ENCODE measurements at places on chromosomes 3 and 15.

GRCh38 chr3:180871901-180872300, 40.6 kb upstream of the FXR1 start:
- DNase-seq = no peak

GRCh38 chr15:78540141-78540870, at the start of gene PSMA4:
Gene PSMA4, plus strand, starts transcription at chr15:78540444. Its CDS starts 1,484 bp downstream, at chr15:78541928.
- DNase-seq = peak; percentile 93

DNA sequence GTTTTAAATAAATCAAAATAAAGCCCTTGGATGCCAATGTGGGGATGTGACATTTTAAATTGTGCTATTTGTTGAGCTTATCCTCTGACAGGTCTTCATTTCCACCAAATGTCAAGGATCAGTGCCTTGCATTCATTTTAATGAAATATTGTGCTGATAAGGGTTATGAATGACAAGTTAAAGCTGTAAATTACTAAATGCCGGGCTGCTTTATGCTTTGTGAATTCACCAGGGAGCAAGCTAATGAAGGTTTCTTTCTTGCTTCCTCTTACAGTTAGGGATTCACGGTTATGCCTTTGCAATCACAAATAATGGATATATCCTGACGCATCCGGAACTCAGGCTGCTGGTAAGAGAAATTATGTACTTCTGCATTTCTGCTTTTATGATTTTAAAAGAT, 81.7 kb downstream of the LRTM1 start:
- no peak for DNase-seq

GRCh38 chr3:40920041-40920440, 279.3 kb upstream of the CTNNB1 start:
- DNase-seq = no peak

DNA sequence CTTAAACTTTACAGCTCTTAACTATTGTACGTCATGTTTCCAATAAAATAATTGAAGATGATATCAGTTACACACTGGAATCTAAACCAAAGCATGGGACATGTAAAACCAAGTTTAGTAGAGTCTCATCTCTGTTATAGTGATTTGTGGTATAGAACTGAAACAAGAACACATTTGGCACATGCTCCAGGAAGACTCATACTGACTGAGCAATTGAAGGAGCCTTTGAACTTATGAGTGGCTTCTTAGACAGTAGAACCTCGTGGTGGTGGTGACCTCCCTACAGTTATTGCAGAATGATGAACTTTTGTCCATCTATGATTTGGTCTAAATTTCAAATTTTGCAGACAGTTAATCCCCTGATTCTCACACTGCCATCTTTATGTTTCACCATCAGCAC, 729.7 kb downstream of the ROBO1 start:
- no peak for DNase-seq

DNA sequence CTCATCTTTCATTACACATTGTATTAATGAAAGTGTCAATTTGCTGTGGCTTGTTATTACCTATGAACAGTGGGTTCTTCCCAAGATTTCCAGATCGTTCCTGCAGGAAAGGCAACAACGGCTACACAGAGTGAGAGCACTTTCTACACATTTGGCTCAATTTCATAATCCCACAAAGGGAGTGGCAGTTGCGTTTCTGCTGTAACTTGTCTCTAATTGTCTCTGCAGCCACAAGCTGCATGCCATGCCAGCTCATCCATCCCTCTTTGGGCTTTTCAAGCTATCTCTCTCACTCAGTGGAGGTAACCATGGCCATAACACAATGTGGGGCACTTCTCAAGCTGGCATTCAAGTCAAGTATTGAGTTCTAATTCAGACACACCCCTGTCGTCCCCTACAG, 27.7 kb upstream of the CPNE4 start:
- no peak for DNase-seq

- no peak for DNase-seq
These were observed 730.2 kb downstream of the TUSC7 start for GRCh38 chr3:117439812-117440211.

- DNase-seq = no peak
These were observed 17.6 kb downstream of the ASB14 start for GRCh38 chr3:57274845-57275244.

DNA sequence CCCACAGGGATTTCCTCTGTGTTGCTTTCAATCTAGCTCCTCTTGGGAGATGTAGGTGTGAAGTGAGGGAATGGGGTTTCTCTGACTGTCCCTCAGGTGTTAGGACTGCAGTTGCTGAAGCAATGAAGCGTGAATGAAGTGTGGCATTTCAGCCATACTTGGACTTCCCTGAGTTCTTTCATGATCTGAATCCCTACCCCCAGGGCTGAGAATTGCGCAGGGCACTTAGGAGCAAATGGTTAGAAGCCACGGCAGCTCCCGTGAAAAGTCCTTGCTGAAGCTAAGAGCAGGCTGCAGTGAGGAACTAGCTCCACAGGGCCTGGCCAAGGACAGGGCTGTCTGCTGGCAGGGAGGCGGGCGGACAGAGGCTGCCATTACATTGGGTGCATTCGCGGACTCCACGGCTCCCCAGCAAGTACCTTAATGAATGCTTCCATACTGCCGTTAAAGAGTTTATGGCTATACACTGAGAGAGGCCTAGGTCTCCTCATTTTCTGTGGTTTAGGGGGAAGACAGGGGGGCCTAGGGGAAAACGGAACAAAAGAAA, 69.0 kb upstream of the RAD18 start:
- DNase-seq = no peak

DNA sequence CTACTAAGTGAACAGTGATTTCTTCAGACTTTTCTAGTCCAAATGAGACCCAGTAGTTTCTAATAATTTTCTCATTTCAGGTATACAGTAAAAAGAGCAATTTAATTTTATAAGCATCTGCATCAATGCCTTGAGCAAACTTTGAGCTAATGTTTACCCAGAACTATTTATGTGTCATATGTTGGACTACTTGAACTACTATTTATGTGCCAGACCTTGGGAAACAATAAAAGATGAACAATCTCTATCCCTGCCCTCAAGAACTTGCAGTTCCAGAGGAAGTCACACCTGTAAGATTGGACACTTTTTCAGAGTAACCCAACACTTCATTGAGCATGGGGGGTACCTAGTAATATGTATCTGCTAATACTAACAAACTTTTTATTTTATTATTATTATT, 2.3 kb upstream of the UBE3A start:
- no peak for DNase-seq

DNA sequence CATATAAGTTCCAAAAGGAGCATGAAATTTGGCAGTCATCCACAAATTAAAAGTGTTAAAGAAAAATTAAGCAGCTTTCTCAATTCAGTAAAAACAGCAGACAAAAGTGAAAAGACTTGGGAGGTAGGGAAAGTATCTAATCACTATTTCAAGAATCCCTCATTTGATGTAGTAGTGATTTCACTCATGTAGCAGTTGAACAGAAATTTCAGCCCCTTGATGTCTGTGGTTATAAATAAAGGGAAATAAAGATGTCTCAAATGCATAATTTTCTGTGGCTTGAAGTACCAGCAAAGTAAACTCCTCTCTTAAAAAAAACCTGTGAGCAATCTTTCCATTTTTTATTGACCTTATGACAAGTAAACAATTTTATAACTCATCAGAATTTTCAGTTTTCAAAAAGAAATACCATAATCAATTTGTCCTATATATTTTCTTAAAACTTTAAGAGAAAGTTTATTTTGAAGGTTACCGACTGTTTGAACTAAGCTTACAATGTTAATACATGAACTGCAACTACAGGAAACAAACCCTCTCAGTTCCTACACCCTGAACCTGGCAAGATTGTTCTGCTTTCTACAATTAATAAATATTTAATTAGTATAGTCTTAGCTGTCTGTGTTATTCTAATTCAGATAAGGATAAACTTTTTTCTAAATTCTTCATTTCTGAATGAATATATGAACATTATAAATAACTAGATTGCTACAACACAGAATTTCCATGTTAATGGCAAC, 94.2 kb downstream of the CBLB start:
- DNase-seq = no peak

GRCh38 chr15:49370782-49371181, 52.3 kb upstream of the FGF7 start:
- DNase-seq = no peak

GRCh38 chr15:77688266-77688665, 55.6 kb upstream of the LINGO1 start:
- no peak for DNase-seq

GRCh38 chr3:54034971-54035370, 87.4 kb upstream of the CACNA2D3 start:
- no peak for DNase-seq

GRCh38 chr3:17231537-17232261, 346.9 kb downstream of the PLCL2 start:
- no peak for DNase-seq

GRCh38 chr3:16402451-16402850, 111.0 kb downstream of the RFTN1 start:
- no peak for DNase-seq

DNA sequence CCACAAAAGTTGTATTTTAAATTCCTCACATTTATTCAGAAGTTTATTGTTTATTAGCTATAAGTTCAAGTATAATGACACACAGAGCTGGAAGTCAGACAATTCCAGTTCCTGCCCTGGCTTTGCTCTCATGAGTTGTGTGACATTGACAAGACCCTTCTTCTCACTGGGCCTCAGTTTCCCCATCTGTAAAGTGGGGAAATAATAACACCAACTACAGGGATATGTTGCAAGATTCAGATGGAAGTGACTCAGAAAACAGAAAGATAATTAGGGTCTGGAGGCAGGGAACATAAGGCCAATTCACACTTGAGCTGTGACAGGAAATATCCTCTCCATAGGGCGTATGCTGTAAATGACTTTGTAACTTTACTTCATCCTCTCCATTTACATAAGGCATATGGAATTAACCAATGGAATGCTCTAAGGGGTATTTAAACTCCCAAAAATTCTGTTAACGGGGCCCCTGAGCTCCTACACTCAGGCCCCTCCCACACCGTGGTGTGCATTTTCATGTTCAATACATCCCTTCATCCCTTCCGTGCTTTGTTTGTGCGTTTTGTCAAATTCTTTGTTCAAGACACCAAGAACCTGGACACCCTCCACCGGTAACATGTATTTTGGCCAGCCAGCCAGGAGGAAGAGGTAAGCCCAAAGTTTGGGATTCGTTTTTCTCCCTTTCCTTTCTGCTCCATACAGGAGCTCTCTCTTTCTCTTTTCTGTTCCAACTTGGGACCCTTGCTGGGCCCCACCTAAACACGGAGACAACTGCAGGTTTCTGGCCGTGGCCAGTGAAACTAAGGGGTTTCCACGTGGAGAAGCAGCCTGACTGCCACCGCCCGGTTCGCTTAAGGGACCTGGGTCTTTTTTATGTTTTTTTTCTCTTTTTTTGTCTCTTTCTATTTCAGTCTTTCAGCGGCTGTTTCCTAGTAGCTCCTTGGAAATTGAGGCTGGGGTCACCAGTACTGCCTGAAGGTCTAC, 16.9 kb downstream of the CYP11A1 start:
- DNase-seq = no peak

GRCh38 chr3:108090049-108090700, 656 bp downstream of the CD47 start:
- DNase-seq = peak; percentile 62

DNA sequence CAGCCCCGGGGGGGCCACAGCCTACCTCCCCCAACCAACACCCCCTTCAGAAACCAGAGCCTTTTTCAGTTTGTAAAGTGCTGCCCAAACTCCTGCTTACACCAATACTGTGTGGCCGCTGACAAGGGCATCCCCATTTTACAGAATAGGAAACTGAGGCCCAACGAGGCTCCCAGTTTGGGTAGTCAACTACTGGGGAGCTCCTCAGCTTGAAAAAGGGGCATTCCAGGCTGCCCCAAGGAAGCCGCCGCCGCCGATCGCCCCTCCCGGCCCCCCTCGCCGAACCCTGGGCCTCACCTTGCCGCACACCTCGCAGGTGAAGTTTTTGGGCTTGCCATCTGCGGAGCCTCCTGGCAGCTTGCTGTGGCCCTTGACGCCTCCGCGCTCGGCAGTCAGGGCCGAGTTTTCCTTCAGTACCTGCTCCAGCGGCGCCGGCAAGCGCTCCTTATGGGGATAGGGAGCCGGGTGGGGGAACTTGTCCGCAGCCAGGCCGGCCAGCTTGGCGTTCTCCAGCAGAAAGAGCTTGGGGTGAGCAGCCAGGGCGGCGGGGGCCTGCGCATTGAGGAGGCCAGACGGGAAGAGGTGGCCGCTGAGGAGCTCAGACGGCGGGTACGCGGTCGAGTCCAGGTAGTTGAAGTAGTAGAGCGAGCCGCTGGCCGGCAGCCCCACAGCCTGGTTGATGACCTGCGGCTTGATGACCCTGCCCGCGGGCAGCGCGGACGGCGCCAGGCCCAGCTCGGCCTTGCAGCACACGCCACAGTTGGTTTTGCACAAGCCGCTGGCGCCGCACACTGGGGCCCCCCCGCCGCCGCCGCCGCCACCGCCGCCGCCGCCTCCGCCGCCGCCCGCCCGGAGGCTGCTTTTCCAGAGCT, 1.4 kb downstream of the FEZF2 start:
- DNase-seq = no peak

DNA sequence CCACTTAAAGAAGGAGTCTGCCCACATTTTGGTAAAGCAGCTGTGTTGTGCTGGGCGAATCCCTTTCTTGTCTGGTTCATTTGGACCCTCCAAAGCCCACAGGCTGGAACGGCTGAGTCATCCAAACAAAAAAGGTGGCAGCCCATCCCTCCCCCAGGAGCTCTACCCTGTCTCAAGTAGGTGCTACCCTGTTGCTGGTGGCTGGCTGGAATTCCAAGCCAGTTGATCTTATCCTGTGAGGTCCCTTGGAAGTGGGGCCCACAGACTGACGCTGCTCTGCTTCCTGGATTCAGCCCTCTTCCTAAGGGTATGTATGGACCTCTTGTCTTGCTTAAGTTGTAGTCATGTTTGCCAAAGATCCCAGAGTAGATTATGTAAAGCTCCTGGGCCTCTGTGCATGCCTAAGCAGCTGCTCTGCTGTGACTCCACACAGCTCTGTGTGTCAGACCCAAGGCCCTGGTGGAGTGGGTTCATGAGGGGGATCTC, 44.5 kb downstream of the CCR1 start:
- DNase-seq = no peak

DNA sequence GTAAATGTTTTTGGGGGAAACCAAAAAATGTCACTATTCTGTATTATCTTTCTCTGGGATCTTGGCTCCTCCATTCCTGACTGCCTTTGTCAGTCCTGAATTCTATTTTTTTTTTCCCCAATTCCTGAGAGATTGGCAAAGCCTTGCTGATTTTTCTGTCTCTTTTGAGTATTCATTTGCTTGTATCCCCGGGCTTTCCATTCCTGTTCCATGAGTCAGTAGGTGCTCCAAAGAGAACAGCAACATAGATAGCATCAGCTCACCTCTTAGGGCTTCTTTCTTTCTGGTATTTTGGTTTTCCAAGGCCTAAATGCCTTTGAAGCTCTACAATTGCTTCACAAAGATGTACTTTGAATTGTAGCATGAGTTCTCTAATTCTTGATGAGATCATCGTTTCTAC, 271.7 kb upstream of the LRRC3B start:
- DNase-seq = no peak

GRCh38 chr3:75303741-75304140, 360.4 kb upstream of the FRG2C start:
- no peak for DNase-seq
